Dermis lymphatic vessel endothelial cell (primary cell): ENCODE measurements at places on chromosomes 6 and 20. TPM values are rescaled to one million over a fixed set of nuclear protein-coding genes. Genes with fewer than 3 reads are reported as not detected.

Gene TFEB
- total RNA-seq = 7.7 and 7.8 TPM in 2 replicates

Gene OTOR
- not detected in 2 replicates for total RNA-seq

Gene E2F1
- total RNA-seq = 1.6 and 2.0 TPM in 2 replicates

Gene BMP6
- 72.5 and 143 TPM in 2 replicates for total RNA-seq

Gene HSPA12B
- total RNA-seq = 5.9 and 14.2 TPM in 2 replicates

Gene SPATA25
- 0.65 and 1.1 TPM in 2 replicates for total RNA-seq

Gene BPIFB4
- not detected in 2 replicates for total RNA-seq

Gene DACT2
- not detected in 2 replicates for total RNA-seq

Gene FLRT3
- 0.33 and 1.2 TPM in 2 replicates for total RNA-seq

Gene VSX1
- total RNA-seq = not detected in 2 replicates

Gene CDC25B
- total RNA-seq = 18.0 and 24.2 TPM in 2 replicates

Gene C20orf202
- under 0.01 and 0.17 TPM in 2 replicates for total RNA-seq

Gene LY6G6F
- total RNA-seq = not detected in 2 replicates

Gene ZC2HC1B
- not detected in 2 replicates for total RNA-seq

Gene USP49
- 1.4 and 1.9 TPM in 2 replicates for total RNA-seq

Gene OVOL2
- not detected in 2 replicates for total RNA-seq

Gene SLC17A3
- not detected in 2 replicates for total RNA-seq

Gene NKAIN2
- not detected in 2 replicates for total RNA-seq

Gene KCNK5
- not detected in 2 replicates for total RNA-seq

Gene CDK5RAP1
- total RNA-seq = 15.4 and 16.6 TPM in 2 replicates

Gene TMEM170B
- total RNA-seq = 1.6 and 1.7 TPM in 2 replicates

Gene PABPC1L
- total RNA-seq = 1.0 and 1.2 TPM in 2 replicates

Gene FRMD1
- not detected in 2 replicates for total RNA-seq

Gene MUC21
- total RNA-seq = not detected in 2 replicates

Gene LY6G6C
- not detected in 2 replicates for total RNA-seq

Gene OPRL1
- 1.6 and 2.2 TPM in 2 replicates for total RNA-seq
